ENCODE measurements at places on chromosomes 5 and 9.

DNA sequence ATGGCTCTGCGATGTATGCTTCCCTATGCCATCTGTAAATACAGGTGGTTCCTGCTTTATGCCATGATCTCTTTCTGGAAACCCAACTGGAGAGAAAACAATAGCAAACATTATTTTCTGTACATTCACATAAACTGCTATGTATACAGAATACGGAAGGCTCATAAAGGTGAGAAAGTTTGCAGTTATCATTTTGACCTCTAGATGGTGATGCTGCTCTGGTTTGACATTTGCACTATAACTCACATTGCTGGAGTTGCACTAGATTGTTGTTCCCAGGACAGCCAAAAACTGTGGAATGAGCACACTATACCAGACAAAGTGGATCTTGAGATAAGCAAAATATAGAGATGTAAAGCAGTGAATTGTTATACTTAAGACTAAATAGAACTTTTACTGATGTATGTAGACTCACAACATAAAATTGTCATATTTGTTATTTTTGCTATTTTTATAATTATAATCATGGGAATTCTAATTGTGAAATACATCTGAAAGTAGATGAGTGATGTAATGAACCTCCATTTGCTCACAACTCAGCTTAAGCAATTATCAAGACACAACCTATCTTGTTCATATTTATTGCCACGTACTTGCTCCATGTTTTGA lies 246.5 kb downstream of the PTPRD start:
- no peak overlapping the region for H3K27ac ChIP-seq
- peaks cover 4% of the 10 kb centered on the region for H3K27me3 ChIP-seq
- no peak overlapping the region for H3K4me3 ChIP-seq
- H3K4me1 ChIP-seq = peaks cover 2% of the 10 kb centered on the region

DNA sequence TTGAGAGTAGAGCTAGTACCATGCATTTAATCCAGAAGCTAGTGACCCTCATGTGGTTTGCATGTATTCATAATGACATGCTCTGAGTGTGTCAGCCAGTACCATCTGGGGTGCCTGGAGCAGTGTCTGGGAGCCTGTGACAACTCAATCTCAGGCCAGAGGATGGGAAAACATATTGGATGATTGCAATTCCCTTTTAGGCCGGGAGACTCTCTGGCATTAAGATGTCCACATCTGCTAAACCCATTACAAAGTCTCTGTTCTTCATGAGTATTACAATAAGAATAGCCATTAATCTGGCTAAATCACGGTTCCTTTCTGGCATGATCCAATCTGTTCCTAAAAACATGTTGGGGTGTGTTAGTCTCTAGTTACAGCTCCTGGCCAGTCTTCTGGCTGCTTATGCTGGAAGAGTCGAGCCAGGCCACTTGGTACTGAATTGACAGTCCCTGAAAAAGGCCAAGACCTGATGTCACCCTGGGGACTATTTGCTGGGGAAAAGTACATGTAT lies 475.7 kb downstream of the ENC1 start:
- no peaks in the 10 kb centered on the region for H3K27me3 ChIP-seq
- no peak for DNase-seq
- peaks cover 42% of the 10 kb centered on the region for H3K4me1 ChIP-seq
- no peak overlapping the region for H3K27ac ChIP-seq
- H3K36me3 ChIP-seq = no peaks in the 10 kb centered on the region

DNA sequence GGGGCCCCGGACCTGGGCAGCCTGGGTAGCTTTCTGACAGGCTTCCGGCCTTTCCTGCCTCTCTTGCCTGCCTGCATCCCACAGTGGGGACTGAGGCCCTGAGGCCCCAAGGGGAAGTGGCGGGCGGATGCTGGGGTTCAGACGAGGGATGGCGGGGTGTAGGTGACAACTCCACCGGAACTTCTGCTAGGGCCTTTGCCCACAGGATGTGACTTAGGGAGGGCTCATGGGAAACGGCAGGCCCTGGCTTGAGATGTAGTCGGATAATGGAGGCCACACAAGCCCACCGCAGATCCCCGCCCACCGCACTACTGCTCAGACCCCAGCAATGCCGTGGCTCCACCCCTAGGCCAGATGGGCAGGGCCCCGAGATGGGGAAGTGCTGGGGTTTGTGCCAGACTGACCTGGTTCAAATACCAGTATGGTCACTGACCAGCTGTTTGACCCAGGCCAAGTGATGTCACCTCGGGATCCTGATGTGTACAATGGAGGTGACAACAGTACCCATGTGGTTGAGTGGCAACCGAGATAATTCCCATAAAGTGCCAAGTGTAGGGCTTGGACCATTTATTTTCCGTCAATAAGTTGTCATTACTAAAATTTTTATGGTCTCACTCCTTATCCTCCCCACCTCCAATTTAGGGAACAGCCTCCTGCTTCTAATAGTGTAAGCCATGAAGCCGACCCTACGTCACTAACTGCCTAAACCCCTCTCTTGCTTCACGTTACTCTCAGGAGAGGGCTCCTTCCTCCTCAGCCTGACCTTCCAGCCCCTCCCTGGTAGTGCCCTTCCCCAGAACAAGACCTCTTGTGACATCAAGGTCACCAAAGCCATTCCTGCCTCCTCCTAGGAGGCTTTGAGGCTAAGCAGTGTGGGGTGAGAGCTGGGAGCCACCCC lies 2.5 kb upstream of the CDK9 start:
- peaks cover 5% of the 10 kb centered on the region for H3K36me3 ChIP-seq
- H3K27me3 ChIP-seq = no peaks in the 10 kb centered on the region
- H3K27ac ChIP-seq = peak overlapping the region; percentile 13
- peaks cover 13% of the 10 kb centered on the region for H3K4me1 ChIP-seq

DNA sequence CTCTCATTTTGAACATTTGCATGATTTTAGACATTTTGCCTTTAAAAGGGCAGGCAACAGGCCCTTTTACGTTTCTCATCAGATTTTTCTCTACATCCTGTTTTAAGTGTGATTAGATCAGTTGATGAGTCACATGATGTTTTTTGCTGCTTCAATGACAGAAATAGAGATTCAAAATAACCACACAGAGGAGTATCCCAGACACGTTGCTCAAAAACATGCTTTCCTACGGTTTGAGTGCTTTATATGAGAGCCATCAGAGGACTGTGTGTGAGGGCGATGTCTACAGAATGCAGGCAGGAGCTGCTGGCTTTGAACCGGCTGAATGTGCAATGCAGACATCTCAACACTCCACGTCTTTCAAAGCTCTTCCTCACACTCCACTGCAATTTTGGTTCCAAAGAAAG lies 42.1 kb downstream of the OTULIN start:
- peaks cover 2% of the 10 kb centered on the region for H3K4me1 ChIP-seq
- no peak for DNase-seq
- H3K36me3 ChIP-seq = peaks cover 47% of the 10 kb centered on the region
- H3K4me3 ChIP-seq = no peak overlapping the region
- H3K27me3 ChIP-seq = no peaks in the 10 kb centered on the region
- no peak overlapping the region for H3K27ac ChIP-seq

- no peaks in the 10 kb centered on the region for H3K27me3 ChIP-seq
- H3K4me1 ChIP-seq = peaks cover 29% of the 10 kb centered on the region
- DNase-seq = no peak
- peaks cover 5% of the 10 kb centered on the region for H3K36me3 ChIP-seq
Observed at GRCh38 chr9:96587338-96588315, 32.0 kb downstream of the CDC14B start.

DNA sequence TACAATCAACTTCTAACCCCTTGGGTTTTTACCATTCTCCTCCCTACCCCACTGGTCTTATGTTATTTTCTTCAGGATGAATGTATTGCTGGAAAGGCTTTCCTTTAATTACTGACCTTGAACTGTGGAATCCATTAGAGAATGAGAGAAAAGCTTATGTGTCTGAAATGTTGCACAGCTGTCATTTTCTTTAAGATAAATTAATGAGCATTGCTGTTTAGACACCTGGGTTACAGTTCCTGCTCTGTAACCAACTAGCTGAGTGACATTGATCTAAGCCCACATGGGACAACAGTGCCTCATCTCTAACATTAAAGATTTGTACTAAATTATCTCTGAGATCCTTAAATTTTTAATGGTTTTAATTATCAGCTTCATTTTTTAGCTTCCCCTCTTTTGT lies 507.0 kb downstream of the TAF11L14 start:
- H3K4me3 ChIP-seq = no peak overlapping the region
- H3K27me3 ChIP-seq = no peaks in the 10 kb centered on the region
- no peaks in the 10 kb centered on the region for H3K36me3 ChIP-seq

DNA sequence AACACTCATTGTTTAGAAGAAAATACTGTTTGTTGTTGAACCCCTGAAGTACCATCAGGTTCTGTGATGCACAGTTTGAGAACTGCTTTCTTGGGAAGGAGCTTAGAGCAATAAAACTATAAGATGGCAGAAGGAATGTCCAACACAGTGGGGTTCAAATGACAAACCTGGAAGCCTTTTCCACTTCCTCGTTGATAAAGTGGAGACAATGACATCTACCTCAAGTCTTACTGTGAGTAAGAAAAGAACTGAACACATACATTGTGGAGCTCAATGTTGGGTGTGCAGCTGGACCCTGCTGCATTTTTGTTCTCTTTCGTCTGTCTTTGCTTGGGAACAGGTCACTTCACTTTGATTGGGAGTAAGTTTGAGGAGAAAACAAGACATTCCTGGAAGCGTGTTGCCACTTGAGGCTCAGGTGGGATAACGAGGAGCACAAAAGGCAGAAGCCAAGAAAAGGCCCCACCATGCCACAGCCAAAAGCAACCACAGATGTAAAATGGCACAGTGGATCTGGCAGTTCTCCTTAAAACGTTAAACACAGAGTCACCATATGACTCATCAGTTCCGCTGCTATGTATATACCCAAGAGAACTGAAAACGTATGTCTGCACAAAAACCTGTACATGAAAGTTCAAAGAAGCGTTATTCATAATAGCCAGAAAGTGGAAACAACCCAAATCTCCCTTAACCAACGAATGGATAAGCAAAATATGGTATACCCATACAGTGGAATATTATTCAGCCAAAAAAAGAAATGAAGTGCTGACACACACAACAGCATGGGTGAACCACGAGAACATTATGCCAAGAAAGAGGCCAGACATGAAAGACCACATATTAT lies 42.9 kb upstream of the SUB1 start:
- H3K4me1 ChIP-seq = no peaks in the 10 kb centered on the region
- DNase-seq = no peak
- H3K27me3 ChIP-seq = no peaks in the 10 kb centered on the region
- no peaks in the 10 kb centered on the region for H3K36me3 ChIP-seq

DNA sequence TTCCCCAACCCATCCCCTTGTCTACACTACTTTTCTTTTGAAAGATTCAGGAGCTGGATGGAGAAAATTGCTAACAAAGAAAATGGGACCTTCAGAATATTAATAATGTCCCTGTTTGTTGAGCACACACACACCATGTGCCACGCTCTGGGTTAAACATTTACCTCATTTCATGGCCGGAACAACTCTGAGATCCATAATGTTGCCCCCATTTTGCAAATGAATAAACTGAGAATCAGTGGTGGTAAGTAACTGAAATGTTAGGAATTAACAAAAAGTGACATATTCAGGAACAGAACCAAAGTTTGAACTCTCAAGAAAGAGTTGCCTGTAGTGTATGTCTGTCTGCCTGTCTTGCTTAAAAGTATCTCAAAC lies 51.4 kb upstream of the SMAD5 start:
- H3K4me3 ChIP-seq = no peak overlapping the region
- no peak overlapping the region for H3K27ac ChIP-seq

- H3K4me1 ChIP-seq = no peaks in the 10 kb centered on the region
- no peak overlapping the region for H3K27ac ChIP-seq
- no peaks in the 10 kb centered on the region for H3K27me3 ChIP-seq
- no peak for DNase-seq
- no peaks in the 10 kb centered on the region for H3K36me3 ChIP-seq
Observed at GRCh38 chr9:73583576-73583975, 431.9 kb downstream of the ANXA1 start.

DNA sequence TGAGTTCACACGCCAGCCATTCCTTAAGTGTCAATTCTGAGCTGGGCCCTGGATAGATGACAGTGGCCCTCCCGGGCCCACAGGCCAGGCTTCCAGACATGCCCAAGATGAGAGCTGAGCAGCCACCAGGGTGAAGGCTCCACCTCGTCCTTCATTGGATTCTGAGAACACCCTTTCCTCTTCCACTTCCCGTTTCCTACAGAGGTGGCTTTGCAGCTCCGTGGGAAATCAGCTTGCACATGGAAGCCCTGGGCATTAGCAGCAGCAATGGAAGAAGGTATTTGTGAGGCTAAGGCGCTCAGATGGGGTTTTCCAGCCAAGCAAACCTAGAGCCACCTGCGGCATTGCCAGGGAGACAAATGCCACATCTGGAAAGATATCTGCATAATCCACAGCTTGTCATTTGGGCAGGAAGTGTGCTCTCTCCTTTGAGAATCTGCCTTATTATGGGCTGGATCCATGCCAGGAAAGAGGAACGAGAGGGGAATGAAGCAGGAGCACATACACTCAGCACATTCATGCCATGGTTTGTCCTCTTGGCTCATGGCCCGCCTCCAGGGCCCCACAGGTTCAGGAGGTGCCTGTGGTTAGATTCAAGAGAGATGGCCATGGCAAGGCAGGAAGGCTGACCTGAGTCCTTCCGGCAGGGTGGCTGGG lies 34.1 kb downstream of the CFAP77 start:
- H3K4me1 ChIP-seq = no peaks in the 10 kb centered on the region
- no peak overlapping the region for H3K27ac ChIP-seq
- peaks cover 74% of the 10 kb centered on the region for H3K27me3 ChIP-seq
- no peak overlapping the region for H3K4me3 ChIP-seq
- no peaks in the 10 kb centered on the region for H3K36me3 ChIP-seq
- no peak for DNase-seq

- no peak for DNase-seq
- peaks cover 15% of the 10 kb centered on the region for H3K36me3 ChIP-seq
- H3K4me3 ChIP-seq = no peak overlapping the region
- no peak overlapping the region for H3K27ac ChIP-seq
- no peaks in the 10 kb centered on the region for H3K27me3 ChIP-seq
Observed at GRCh38 chr9:40913928-40914673, 214.4 kb downstream of the FOXD4L6 start.

DNA sequence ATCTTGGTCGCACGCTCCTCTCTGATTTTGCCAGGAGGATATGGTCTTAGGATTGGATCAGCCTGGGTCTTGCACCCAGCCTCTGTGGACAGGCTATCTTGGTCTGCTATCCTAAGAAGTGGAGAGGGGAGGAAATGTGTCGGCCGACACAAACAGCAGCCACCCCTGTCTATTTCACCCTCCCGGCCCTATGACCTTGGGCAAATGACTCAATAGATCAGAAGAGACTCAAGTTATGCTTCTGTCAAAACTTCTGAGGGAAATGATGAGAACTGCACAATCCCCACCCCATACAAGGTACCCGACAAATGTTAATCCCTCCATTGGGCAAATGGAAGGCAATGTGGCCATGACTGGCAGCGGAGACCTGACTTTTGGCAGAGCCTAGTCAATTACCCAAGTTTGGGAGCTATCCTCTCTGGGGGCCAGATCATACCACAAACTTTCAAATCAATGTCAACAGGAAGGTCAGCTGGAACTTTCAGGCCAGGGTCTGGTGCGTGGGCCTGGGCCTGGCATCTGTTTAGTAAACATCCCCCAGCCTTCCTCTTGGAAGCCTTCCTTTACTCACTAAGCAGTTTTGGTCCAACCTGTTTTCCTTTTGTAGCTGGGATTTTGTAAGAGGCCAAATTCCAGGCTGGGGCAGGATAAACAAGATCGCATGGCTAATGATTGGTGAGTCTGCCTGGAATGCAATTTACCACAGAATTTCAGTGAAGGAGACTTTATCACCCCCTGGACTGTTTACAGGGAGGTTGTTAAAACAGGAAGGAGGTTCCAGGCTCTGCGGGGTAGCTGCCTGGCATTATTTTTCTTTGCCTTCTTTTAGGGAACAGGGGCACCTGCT lies 64.2 kb upstream of the CPEB4 start:
- H3K4me1 ChIP-seq = peaks cover 21% of the 10 kb centered on the region
- H3K27me3 ChIP-seq = no peaks in the 10 kb centered on the region
- H3K36me3 ChIP-seq = no peaks in the 10 kb centered on the region
- DNase-seq = no peak
- H3K27ac ChIP-seq = peak overlapping the region; percentile 87

GRCh38 chr5:134735243-134735642 lies 3.1 kb upstream of the CAMLG start:
- peaks cover 11% of the 10 kb centered on the region for H3K4me1 ChIP-seq
- H3K27ac ChIP-seq = no peak overlapping the region
- no peak overlapping the region for H3K4me3 ChIP-seq
